ENCODE measurements at places on chromosomes 2 and 18.

- peak; percentile 54 for DNase-seq
Measured at GRCh38 chr2:219495531-219496122, 3.1 kb upstream of the GMPPA start.

- DNase-seq, result no peak
Measured at GRCh38 chr2:216687646-216688045, 7.7 kb downstream of the IGFBP5 start.

DNA sequence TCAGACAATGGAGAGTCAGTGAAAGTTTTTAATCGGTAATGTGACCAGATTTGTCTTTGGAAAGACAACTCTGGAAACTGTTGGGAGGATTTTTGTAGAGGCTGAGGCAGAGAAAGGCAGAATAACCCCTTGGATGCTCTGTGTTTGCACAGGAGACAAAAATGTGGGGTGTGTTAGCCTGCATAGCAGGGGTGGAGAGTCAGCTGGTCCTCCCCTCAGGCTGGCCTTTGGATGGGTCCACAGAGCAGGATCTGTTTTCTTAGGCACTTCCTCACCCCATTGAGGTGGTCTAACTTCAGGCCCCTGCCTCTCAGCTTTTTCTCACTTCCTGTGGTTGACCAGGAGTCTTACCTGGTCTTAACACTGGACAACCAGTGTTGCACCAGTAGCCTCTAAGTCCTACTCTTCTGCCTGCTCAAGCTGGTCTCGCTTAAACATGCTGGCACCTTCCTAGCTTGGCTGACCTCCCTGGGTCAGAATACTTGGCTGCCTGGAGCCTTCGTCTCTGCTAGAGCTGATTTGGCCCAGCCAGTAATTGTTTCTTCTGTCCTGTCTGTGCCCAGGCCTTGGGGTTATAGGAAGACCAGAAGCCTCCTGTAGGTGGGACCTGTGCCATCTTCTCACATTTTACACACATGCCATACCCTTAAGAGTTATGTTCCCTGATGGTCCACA, 259.8 kb upstream of the RASGRP3 start:
- DNase-seq, result no peak

DNA sequence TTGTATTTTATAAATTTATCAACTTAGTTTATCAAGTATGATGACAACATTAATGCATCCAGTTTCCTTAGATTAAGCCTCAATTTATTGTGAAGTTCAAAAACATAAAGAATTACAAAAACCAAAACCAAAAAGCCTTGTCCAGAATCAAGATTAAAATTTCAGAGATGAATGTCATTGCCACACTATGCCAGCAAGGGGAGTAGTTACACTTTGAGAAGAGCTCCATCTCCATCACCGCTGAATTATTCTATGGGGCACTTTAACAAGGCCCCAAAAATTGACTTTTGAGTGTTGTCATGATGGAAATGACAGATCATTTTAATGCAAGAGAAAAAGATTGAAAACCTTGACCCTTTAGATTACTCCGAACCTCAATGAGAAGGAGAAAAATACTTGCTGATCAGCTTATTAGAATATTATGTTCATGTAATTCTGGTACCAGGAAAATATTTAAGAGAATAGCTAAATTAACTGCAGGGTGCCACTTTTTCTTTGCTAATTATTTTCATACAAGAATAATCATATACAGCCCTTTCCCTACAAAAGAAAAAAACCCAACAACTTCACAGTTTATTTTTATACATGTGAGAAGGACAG, 152.5 kb upstream of the AQP4 start:
- DNase-seq, result no peak

- DNase-seq, result no peak
Measured at GRCh38 chr2:45275242-45275805, 266.1 kb upstream of the SIX2 start.

DNA sequence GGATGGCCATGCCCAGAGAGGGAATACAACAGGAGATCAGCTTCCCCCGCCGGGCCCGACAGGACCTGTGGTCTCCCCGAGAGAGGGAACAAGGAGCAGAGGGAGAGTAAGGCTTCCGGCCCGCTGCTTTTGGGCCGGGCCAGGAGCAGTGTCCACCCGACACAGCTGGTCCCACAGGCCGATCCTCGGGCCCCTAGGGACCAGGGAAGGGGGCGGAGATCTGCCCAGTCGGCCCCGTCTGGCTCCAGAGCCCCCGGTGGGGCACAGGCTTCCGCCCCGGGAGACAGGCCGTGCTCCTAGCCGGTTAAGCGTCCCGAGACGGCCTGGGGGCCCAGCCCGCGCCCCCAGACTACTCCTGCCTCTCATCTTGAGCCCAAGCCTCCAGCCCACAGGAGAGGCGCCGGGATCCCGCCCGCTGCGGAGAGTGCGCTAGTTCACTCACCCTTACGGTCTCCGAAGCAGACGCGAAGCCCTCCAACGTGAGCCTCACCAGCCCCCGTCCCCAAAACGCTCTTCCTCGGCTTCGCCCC, at the start of gene MCFD2:
Gene MCFD2 (minus strand): TSS at position 526 of the 530 bp plus-strand sequence. CDS start 6,635 bp downstream, outside the sequence.
- DNase-seq, result no peak

- no peak for DNase-seq
Measured at GRCh38 chr2:44705356-44705755, 236.1 kb upstream of the SIX3 start.

DNA sequence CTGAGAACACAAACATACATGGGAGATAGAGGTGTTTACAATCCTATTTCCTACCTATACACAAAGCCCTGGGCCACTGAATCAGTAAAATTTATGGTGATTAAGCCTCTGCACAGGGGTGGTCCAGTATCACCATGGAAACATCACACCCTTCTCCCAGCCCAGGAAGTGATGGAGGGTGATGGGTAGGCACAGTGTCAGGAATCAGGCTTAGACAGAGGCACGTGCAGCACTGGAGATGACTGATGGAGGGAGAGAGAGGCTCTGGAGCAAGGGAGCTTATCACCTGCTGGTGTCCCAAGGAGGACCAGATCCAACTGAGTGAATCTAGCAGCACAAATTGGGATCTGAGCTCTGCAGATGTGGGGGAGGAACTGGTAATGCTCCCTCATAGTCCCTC, 117.2 kb downstream of the RPIA start:
- DNase-seq, result no peak

GRCh38 chr18:60668583-60668982, 296.0 kb upstream of the MC4R start:
- no peak for DNase-seq

GRCh38 chr18:61893309-61893970, 633 bp upstream of the RNF152 start:
- DNase-seq, result no peak

GRCh38 chr2:101617796-101618195, 79.7 kb upstream of the MAP4K4 start:
- no peak for DNase-seq

GRCh38 chr2:31467426-31467825, 52.9 kb upstream of the XDH start:
- DNase-seq, result no peak

- no peak for DNase-seq
Measured at GRCh38 chr2:157124731-157125130, 132.8 kb upstream of the GALNT5 start.

- no peak for DNase-seq
Measured at GRCh38 chr2:232871835-232872736, 2.0 kb downstream of the SNORC start.

GRCh38 chr2:170817093-170818035, 677 bp downstream of the GAD1 start:
- no peak for DNase-seq

- no peak for DNase-seq
Measured at GRCh38 chr2:47772343-47772742, 10.6 kb upstream of the MSH6 start.

GRCh38 chr2:206832873-206833272, 67.5 kb downstream of the FASTKD2 start:
- DNase-seq, result peak; percentile 91

- DNase-seq, result no peak
Measured at GRCh38 chr2:238515377-238515776, 88.7 kb downstream of the ASB1 start.

DNA sequence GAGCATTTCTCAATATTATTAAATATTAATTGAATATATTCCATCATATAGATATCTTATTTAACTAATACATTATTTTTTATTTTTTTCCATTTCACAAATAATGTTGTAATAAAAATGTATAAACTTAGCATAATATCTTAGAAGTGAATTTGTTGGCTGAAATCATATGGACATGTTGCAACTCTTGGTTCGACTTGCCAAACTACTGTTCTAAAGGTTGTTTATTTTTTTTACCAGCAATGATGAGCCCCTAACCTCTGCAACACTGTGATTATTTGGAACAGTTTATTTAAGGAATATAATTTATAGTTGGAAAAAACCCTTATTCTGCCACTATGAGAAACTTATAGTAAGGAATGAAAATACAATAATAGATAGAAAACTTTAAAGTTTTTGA, 8.8 kb upstream of the NAB1 start:
- no peak for DNase-seq

- no peak for DNase-seq
Measured at GRCh38 chr2:105546628-105546974, 147.8 kb upstream of the FHL2 start.

GRCh38 chr2:195861821-195862220, 204.8 kb downstream of the SLC39A10 start:
- DNase-seq, result no peak

GRCh38 chr2:162327134-162327769, 8.8 kb upstream of the IFIH1 start:
- DNase-seq, result no peak

GRCh38 chr2:73292316-73292905, 937 bp downstream of the EGR4 start:
- DNase-seq, result no peak

DNA sequence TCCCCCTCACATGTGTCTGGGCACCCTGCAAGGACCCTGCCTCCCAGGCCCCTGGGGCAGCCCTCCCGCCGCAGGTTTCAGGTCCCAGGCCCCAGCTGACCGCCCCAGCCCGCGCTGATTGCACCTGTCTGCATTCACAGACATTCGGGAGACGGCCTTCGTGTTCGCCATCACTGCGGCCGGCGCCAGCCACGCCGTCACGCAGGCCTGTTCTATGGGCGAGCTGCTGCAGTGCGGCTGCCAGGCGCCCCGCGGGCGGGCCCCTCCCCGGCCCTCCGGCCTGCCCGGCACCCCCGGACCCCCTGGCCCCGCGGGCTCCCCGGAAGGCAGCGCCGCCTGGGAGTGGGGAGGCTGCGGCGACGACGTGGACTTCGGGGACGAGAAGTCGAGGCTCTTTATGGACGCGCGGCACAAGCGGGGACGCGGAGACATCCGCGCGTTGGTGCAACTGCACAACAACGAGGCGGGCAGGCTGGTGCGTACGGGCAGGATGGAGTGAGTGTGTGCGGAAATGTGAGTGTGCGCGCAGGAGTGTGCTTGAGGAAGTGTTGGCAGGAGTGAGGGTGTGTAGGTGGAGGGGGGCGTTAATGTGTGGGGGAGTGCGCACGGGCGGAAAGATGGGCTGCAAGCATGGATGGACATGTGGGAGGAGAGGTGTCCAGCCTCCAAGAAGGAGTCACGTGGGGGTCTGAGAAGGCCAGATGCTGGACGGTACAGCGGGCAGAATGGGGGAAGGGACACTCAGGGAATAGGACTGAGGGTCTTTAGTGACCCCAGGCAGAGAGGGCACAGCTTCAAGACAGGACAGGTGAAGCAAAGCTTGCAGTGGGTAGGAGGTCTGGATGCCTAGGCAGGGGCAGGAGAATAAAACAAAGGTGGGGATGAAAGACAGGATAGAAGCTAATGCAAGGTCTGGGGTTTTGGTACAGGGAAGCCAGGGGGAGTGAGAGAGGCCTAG, 9.0 kb upstream of the WNT10A start:
- DNase-seq, result peak; percentile 27

- DNase-seq, result peak; percentile 37
Measured at GRCh38 chr18:9828506-9829396, 57.0 kb upstream of the TXNDC2 start.

DNA sequence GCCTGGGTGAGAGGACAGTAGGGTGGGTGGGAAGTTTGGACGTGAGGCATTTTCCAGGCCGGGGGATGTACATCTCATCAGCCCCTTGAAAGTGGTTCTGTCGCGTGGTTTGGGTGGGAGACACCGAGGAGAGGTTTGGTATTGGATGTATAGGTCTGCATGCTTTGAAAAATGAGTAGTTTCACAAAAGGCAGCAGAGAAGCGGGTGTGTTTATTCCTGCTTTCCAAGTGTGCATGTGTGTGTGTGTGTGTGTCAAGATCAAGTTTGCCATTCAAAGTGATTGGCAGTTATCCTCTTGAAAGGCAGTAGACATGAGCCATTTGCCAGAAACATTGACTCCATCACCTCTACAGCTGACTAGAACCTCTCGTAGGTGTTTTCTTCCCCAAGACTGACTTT, 423.1 kb upstream of the POU3F3 start:
- DNase-seq, result no peak

GRCh38 chr2:157345647-157346389, 20.2 kb upstream of the ERMN start:
- DNase-seq, result no peak

Data from MV-4-11 (cell line).